ENCODE measurements at places on chromosomes 11 and 22. TPM values are rescaled to one million over a fixed set of nuclear protein-coding genes. Genes with fewer than 3 reads are reported as not detected.

DNA sequence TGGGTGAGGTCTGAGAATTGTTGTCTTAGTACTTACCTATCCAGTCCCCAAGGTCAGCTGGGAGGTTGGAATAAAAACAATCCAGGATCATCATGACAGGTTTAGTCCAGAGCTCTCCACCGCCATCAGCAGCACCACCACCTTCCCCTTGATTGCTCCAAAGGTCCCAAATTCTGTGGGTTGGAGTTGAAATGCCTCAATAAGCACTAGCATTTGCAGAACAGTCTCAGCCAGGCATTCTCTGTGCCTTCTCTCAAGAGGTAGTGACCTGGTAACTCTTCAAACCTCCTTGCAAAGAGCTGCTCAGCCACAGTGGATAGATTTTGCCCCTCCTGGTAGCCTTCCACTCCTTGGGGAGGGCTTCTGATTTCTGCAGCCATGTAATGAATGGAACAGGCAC, 69.6 kb downstream of the PRDM11 start:
- H3K27me3 ChIP-seq: no peaks in the 10 kb centered on the region
- no peak overlapping the region for H3K4me3 ChIP-seq
- no peaks in the 10 kb centered on the region for H3K4me1 ChIP-seq

DNA sequence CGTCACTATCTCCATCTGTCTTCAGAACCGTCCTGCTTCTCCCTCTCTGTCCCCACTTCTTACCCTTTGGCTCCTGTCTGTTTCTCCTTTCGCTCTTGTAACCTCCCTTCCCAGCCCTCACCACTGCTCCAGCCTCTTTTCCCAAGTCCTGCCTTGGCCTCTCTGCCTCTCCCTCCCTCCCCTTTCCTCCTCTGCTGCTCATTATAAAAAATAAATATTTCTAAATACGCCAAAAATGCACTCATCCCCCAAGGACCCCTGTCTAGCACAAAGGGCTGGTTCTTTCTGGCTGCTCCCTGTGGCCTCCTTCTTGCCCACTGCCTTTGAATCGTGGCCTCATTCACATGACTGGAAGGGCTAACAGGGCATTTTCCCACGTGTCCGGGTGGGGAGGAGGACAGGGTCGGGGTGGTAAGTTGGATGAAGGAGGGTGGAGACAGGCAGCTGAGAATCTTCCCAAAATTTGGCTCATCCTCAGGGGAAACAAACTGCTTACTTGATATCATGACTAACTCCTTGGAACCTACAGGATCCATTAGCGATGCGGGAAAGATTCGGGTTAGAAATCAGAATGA, 26.4 kb upstream of the OAF start:
- peaks cover 97% of the 10 kb centered on the region for H3K4me1 ChIP-seq
- no peaks in the 10 kb centered on the region for H3K36me3 ChIP-seq
- DNase-seq: no peak
- peak overlapping the region; percentile 73 for H3K4me3 ChIP-seq
- no peaks in the 10 kb centered on the region for H3K27me3 ChIP-seq
- peak overlapping the region; percentile 99 for H3K27ac ChIP-seq

GRCh38 chr11:116964269-116964668, 126.8 kb upstream of the APOA1 start:
- H3K4me3 ChIP-seq: no peak overlapping the region
- H3K27ac ChIP-seq: no peak overlapping the region
- no peak for DNase-seq
- no peaks in the 10 kb centered on the region for H3K36me3 ChIP-seq
- no peaks in the 10 kb centered on the region for H3K4me1 ChIP-seq

DNA sequence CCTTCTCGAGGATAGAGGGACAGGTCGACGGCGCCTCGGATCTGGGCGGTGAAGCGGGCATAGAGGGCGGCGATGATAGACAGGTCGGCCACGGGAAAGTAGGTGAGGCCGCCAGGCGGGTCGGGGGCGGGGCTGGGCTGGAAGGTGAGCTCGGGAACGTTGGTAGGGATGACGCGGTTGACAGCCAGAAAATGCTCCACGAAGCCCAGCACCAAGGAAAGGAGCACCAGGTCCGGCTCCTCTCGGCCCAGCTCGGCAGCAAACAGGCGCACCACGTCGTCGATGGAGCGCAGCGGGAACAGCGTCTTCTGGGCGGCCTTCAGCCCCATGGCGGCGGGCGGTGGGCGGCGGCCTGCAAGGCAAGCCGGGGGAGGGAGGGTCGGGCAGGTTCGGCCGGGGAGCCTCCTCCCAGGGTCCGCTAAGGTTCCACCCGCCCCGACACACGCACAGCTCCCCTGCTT, 540 bp downstream of the MEN1 start:
- H3K4me3 ChIP-seq: peak overlapping the region; percentile 78
- no peak for DNase-seq
- peaks cover 8% of the 10 kb centered on the region for H3K36me3 ChIP-seq
- no peaks in the 10 kb centered on the region for H3K27me3 ChIP-seq
- H3K4me1 ChIP-seq: peaks cover 34% of the 10 kb centered on the region

DNA sequence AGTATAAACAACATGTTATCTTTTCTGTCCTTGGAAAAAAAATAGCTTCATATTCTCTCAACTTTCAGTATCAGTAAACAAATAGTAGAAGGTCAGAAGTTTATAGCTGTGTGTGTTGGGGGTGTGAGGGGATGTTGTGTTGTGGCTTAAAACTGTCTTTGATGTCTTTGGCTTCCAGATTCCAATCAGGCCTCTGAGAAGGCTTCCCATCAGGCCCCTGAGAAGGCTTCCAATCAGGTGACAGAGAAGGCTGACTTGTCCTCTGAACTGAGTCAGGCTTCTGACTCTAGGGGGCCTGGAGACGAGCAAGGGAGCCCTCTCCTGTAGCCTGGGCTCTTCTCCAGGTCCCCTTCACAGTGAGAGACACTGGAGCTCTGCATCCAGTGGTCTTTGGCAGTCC, 9.3 kb downstream of the MTFP1 start:
- DNase-seq: peak; percentile 62
- 0 out of 3 replicates have a peak, but pooled peaks cover 4% of the 10 kb centered on the region for H3K27me3 ChIP-seq
- no peaks in the 10 kb centered on the region for H3K36me3 ChIP-seq
- H3K4me1 ChIP-seq: peaks cover 42% of the 10 kb centered on the region

DNA sequence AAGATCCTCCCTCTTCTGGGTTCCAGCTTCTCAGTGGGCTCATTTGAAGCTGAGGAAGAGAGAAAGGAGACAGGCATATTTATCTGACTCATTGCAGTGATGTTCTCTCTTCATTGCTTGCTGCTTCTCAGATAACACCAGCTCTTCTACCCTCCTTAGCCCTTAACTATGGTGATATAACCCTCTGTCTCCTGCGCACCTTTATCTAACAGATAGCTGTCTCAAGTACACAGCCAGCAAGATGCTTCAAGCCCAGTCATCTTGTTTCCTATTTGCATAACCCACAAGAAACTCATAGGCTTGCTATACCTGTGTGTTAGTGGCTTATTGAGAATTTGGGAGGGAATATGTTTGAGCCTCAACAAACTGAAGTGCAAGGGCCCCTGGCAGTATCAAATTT, 12.6 kb downstream of the PRSS23 start:
- peaks cover 11% of the 10 kb centered on the region for H3K27me3 ChIP-seq
- H3K36me3 ChIP-seq: no peaks in the 10 kb centered on the region
- no peak overlapping the region for H3K27ac ChIP-seq
- no peaks in the 10 kb centered on the region for H3K4me1 ChIP-seq

DNA sequence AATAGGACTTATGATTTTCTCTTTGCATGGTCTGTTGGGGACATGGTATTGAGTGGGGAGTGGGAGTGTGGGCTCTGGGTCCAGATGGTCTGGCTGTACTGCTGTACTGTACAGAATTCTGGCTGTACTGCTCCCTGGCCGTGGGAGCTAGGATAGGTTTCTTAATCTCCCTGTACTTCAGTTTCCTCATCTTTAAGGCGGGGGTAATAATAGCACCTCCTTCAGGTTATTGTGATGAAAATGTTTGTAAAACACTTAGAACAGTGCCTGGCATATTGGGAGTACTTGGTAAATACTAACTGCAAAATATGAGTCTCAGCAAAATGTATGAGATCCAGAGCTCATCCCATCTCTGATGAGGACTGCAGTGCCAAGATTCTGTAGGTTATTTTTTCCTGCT, 198.6 kb downstream of the KIF18A start:
- no peaks in the 10 kb centered on the region for H3K36me3 ChIP-seq
- H3K4me3 ChIP-seq: no peak overlapping the region
- no peak for DNase-seq
- H3K27me3 ChIP-seq: no peaks in the 10 kb centered on the region
- H3K4me1 ChIP-seq: no peaks in the 10 kb centered on the region
- no peak overlapping the region for H3K27ac ChIP-seq

DNA sequence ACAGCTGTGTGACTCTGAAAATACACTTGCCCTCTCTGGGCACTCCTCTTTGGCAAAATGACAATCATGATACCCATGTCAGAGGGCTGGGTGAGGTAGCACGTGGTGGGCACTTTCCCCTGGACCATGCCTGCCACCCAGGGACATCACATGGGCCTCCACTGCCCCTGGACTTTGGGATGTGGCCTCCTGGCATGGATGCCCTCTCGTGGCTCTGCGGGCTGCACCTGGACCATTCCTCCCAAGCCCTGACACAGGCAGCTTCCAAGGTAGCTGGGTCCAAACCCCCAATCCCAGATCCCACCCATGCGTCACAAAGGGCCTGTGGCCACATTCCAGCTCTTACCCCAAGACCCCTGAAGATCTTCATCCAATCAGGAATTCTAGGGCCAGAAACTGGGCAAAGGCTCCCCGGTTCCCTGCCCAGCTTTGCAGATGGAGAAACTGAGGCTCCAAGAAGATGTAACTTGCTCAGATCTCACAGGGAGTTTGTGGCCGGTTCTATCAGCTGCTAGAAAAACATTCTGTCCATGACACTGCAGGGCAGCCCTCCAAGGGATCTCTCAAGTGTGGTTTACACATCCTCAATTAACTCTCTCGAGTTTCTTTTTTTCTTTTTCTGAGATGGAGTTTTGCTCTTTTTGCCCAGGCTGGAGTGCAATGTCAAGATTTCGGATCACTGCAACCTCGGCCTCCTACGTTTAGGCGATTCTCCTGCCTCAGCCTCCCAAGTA, 35.4 kb upstream of the CYB5R3 start:
- H3K27me3 ChIP-seq: no peaks in the 10 kb centered on the region
- H3K4me1 ChIP-seq: peaks cover 82% of the 10 kb centered on the region
- no peak overlapping the region for H3K4me3 ChIP-seq
- no peaks in the 10 kb centered on the region for H3K36me3 ChIP-seq
- H3K27ac ChIP-seq: no peak overlapping the region
- no peak for DNase-seq

DNA sequence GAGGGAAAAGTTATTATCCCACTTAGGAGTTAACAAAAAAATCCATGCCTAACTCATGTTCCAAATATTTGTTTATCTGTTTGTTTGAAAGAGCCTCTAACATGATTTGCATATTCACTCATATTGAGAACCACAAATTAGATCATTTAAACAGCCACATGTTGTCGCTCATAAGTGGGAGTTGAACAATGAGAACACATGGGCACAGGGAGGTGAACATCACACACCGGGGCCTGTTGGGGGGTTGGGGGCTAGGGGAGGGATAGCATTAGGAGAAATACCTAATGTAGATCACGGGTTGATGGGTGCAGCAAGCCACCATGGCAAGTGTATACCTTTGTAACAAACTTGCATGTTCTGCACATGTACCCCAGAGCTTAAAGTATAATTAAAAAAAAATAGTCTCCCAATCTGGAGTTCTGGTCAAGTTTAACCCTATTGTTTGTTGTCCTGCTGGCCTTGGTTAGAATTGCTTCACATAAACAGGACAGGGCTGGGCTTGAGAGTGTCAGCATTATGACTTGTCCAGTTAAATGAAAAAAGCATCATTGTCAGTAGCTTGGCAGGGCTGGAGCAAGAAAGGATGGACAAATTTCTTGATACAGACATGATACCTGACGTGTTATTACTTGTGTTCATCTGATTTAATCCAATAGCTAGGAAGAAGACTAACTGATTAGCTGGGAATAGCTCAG, 57.8 kb upstream of the PSMA1 start:
- no peaks in the 10 kb centered on the region for H3K27me3 ChIP-seq
- peaks cover 45% of the 10 kb centered on the region for H3K4me1 ChIP-seq
- H3K27ac ChIP-seq: peak overlapping the region; percentile 1
- H3K4me3 ChIP-seq: no peak overlapping the region
- no peak for DNase-seq

GRCh38 chr11:95977534-95978174, 53.7 kb upstream of the MTMR2 start:
- H3K36me3 ChIP-seq: peaks cover 32% of the 10 kb centered on the region
- H3K27ac ChIP-seq: no peak overlapping the region
- peak; percentile 63 for DNase-seq
- H3K27me3 ChIP-seq: no peaks in the 10 kb centered on the region
- H3K4me1 ChIP-seq: 0 out of 2 replicates have a peak, but pooled peaks cover 8% of the 10 kb centered on the region

DNA sequence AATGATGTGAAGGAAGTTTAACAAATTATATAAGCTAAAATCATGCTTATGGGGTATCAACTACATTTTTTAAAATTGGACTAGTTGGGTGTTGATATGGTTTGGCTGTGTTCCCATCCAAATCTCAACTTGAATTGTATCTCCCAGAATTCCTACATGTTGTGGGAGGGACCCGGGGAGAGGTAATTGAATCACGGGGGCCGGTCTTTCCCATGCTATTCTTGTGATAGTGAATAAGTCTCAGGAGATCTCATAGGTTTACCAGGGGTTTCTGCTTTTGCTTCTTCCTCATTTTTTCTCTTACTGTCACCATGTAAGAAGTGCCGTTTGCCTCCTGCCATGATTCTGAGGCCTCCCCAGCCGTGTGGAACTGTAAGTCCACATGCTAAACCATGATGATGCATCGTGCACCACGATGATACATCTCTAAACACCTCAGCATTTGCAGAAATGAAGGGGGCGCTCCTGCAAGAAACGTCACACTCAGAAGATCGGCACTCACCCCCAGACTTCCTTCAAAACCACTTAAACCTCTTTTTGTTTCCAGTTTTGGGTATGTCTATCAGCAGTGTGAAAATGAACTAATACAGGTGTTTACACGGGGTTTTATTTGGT, 340.0 kb downstream of the SHANK2 start:
- no peak overlapping the region for H3K4me3 ChIP-seq
- no peak for DNase-seq
- no peaks in the 10 kb centered on the region for H3K27me3 ChIP-seq
- H3K4me1 ChIP-seq: no peaks in the 10 kb centered on the region

The OSBPL5 gene
- not detected for total RNA-seq

The RAC2 gene
- total RNA-seq: not detected

The MRPL23 gene
- total RNA-seq: 126 TPM

The MYOD1 gene
- not detected for total RNA-seq

The LRP4 gene
- total RNA-seq: 6.8 TPM

All from HepG2 (cell line).